Bone marrow (tissue), 2 donors: ENCODE measurements at places on chromosomes 3 and 15.

DNA sequence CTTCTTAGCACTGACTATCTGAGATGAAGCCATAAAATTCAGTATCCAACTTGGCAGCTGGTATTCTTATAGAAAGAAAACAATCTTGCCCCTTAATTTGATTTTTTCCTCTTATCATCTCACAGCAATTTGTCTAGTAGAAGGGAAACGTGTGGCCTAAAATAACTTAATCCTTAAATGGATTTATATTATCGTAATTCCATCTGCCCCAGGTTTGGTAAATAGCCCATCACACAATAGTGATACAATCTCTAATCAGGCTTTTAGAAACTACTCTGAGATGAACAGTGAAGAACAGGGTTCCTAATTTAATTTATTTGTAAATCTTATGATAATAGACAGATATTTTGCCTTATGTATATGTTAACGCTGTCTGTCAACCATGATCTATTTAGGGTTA lies 24.8 kb downstream of the PEX5L start:
- DNase-seq, result no peak

DNA sequence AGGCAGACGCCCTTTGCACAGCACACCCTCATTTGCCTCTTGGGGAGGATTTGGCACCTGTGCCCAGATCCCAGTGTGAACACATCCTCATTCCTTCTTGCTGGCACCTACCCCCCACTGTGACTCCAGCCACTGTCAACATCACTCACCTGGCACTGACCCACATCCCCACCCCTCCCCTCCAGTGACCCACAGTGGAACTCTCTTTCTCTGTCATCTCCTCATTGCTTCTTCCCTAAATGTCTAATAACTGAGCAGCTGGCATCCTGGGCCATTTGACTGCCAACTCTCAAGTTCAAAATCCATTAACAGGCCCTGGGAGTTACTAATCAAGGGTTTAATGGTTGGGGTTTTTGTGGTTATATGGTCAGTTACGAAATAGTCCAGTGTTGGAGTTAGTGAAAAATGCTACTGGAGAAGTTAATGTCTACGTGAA lies 14.4 kb downstream of the SNAPC5 start:
- DNase-seq, result no peak

- peak; percentile 60 for DNase-seq
These were observed 106.7 kb downstream of the GHSR start for GRCh38 chr3:172341482-172342059.

- no peak for DNase-seq
These were observed 68.2 kb upstream of the PSMD6 start for GRCh38 chr3:64091501-64091900.

DNA sequence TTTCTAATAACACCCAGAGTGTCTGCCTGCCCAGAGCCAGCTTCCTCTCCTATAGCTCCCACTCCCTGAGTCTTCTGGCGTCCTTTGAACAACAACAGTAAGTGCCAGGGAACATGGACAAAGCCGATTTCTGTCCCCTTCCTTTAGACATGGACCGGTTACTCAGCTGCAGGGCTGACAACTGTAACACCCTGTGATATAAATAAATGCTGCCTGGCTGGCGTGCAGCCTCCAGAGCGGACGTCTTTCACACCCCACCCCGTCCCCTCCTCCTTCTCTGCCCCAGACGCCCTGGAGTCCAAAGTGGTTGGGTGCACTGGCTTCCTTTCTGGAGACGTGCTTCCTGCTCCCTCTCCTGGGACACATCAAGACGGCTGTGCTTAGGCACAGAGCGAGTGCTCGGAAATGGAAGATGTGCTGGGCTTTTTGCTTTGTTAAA lies 281.9 kb upstream of the LRRFIP2 start:
- peak; percentile 61 for DNase-seq

DNA sequence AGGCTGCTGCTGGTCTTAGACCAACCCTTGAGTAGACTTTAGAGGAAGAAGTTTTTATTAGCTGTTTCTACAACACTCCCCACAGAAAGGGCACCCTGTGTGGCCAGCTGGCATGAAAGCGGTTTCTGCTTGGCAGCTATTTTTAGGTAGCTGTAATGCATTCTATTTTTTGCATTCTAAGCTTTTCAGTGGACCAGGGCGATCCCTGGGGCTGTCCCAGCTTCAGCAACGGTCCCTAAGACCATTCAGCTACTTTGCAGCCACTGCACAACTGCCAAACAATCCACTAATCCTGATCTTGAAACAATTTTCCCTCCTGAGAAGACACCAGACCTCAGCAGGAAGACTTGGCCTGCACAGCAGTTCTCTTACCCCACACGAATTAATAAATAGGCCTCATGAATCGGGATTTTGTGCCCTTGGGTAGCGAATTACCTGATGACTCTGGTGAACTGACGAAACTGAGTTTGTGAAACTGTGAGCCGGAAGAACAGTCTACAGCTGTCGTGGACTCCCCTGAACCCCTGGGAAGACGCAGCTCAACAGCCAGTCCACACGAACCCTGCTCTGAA lies 14.6 kb upstream of the TFRC start:
- DNase-seq, result no peak

DNA sequence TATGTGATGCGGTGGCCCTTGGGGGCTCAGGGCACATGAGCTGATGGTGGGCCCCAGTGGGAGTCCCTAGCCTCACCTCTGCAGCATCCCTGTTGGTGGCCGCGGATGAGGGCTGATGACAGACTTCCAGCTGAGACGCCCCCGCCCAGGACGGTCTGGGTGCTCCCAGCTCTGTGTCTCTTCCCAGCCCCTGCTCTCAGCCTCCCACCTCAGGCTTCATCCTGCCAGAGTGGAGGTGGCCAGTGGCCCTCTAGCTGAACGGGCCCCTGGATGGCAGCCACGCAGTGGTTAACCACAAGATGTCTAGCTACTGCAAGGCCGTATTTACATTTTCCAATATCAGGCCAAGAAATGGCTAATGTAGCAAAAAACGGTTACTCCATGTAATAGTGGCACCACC lies 205.3 kb upstream of the LINGO1 start:
- no peak for DNase-seq

- DNase-seq, result no peak
These were observed 25.4 kb downstream of the PDIA5 start for GRCh38 chr3:123092243-123092642.

DNA sequence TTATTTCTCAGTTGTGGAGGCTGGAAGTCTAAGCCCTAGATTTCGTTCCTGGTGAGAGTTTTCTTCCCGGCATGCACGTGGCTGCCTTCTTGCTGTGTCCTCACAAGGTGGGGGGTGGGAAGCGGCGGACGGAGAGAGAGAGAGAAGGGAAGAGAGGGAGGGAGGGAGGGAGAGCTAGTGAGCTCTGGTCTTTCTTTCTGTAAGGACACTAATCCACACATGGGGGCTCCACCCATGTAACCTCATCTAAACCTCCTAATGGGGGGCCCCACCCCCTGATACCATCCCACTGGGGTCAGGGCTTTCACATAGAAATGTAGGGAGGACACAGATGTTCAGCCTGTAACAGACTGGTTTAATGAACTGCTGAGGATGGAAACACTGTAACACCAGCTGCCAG lies 7.3 kb downstream of the FBLN2 start:
- no peak for DNase-seq

GRCh38 chr15:77575203-77575934 lies 57.3 kb downstream of the LINGO1 start:
- DNase-seq, result no peak

DNA sequence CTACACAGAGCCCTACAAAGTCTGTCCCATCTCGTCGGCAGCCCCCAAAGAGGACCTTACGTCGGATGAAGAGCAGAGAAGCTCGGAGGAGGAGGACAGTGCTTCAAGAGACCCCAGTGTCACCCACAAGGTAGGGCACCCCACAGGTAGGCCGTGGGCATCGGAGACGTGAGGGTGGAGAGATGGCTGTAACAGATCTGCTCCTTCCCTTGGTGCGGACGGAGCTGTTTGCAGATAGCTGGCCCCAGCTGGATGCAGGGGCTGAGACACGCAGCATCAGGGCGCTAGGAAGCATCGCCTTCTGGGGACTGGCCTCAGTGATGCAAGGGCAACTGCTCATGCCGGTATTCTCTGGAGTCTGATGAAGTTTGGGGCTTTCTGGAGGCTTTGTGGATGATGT lies 45.4 kb downstream of the FGD5 start:
- DNase-seq, result no peak

- no peak for DNase-seq
These were observed 51.3 kb downstream of the HOMER2 start for GRCh38 chr15:82901114-82901805.

- no peak for DNase-seq
These were observed 269.5 kb upstream of the GBE1 start for GRCh38 chr3:82030916-82031315.

DNA sequence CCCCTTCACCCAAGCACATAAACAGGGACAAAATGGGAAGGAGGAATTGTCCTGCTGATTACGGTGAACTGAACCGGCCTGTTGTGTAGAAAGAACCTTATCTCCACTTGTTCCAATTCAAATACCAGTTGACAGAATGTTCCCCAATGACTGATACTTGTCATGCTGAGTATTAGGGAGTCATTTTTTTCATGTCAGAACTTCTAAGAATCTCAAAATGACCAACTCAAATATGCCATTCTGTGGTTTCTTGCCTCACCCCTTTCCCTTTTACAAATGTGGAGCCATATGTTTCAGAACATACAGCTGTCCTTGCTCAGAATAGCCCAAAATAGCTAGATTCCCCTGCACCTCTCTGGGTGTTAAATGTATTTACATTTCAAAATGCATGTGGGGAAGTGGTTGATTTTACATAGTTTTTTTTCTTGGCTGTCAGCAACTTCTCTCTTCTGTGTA lies 405.9 kb upstream of the TBL1XR1 start:
- no peak for DNase-seq
